A549 treated with ZK216348 at 1 μM for 4 hours (cell line): ENCODE measurements at places on chromosomes 7 and 10. TPM values are rescaled to one million over a fixed set of nuclear protein-coding genes. Genes with fewer than 3 reads are reported as not detected.

The PLAC9 gene
- total RNA-seq = not detected in 5 replicates

The OAT gene
- 65.7 to 98.2 TPM (median 69.7 TPM) in 5 replicates for total RNA-seq

The OPN1SW gene
- total RNA-seq = not detected in 5 replicates

The ABCC2 gene
- total RNA-seq = 144 to 173 TPM (median 148 TPM) in 5 replicates

The NRCAM gene
- 51.1 to 138 TPM (median 95.4 TPM) in 5 replicates for total RNA-seq

The CDHR3 gene
- total RNA-seq = 4.7 to 5.8 TPM (median 5.4 TPM) in 5 replicates

The COL28A1 gene
- 0.45 to 0.94 TPM (median 0.72 TPM) in 5 replicates for total RNA-seq

The TMEM209 gene
- 11.0 to 17.8 TPM (median 15.4 TPM) in 5 replicates for total RNA-seq

The CYP2C19 gene
- not detected in 5 replicates for total RNA-seq

The SPAM1 gene
- not detected in 5 replicates for total RNA-seq

The EIF4EBP2 gene
- total RNA-seq = 10.3 to 16.1 TPM (median 14.9 TPM) in 5 replicates

The NRG3 gene
- total RNA-seq = not detected in 5 replicates

The AKR1D1 gene
- total RNA-seq = not detected in 5 replicates
